Daoy (cell line): ENCODE measurements at places on chromosomes 3 and 15. TPM values are rescaled to one million over a fixed set of nuclear protein-coding genes. Genes with fewer than 3 reads are reported as not detected.

Gene SPATA12
- total RNA-seq = 0.34 TPM in 1 of 2 replicates, not detected in the other

Gene TRANK1
- total RNA-seq = 0.86 and 13.4 TPM in 2 replicates

Gene CPNE9
- total RNA-seq = not detected in 2 replicates

Gene HGD
- not detected in 2 replicates for total RNA-seq

Gene BOC
- total RNA-seq = 4.4 and 5.0 TPM in 2 replicates

Gene GRAMD2A
- total RNA-seq = 0.77 TPM in 1 of 2 replicates, not detected in the other

Gene TMCO5A
- total RNA-seq = not detected in 2 replicates

GRCh38 chr15:96914081-96914480 is 583.6 kb downstream of the NR2F2 start:
- DNase-seq = no peak

- DNase-seq = no peak
Measured at GRCh38 chr3:171155122-171155700, 128.7 kb upstream of the SLC2A2 start.

- no peak for DNase-seq
Measured at GRCh38 chr3:148532326-148532725, 165.4 kb upstream of the AGTR1 start.

- peak; percentile 55 for DNase-seq
Measured at GRCh38 chr3:192054881-192055280, 593.9 kb downstream of the PYDC2 start.

DNA sequence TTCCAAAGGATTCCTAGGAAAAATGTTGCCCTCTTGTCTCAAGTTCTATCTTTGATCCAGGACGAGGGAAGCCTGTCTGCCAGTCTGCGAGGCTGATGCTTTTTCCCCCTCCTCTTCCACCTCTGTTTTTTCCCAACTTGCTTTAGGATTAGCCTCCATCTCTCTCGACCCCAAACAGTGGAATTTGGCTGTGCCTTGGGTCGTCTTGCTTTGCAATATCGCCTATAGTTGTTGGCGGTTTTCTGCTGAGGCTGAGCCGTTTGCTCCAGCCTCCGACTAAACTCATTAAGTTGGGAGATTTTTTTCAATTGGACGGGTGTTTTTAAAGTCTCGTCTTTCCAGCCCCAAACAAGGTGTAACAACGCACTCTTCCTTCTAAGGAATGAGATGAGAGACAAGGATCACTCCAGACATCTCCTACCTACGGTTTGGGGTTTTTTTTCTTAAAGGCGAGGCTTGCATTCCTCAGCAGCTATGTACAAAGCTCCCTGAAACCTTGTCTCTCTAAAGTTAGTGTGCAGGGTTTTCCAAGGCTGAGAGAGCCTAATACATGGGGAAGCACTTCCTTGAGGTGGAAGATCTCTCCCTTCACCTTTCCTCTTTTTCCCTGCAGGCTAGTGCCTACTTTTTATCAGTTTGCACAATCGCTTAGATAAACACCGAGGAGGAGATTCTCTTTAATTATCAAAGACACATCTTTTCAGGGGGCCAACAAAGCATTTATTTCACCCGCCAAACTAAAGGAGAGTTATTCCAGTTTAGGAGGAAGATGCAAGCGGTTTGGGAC is 4.8 kb upstream of the NR2F2 start:
- DNase-seq = peak; percentile 50

GRCh38 chr15:57109005-57109404 is 190.6 kb downstream of the TCF12 start:
- no peak for DNase-seq

DNA sequence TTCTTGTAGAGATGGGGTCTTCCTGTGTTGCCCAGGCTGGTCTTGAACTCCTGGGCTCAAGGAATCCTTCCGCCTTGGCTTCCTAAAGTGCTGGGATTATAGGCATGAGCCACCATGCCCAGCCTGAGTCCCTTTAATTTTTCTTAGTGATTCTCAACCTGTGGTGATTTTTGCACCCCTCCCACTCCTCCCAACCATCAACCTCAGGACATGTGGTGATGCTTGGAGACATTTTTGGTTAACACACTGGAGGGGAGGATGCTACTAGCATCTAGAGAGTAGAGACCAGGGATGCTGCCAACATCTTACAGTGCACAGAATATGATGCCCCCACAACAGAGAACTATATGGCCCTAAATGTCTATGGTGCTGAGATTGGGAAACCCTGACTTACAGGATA is 83.0 kb upstream of the LMOD3 start:
- no peak for DNase-seq

GRCh38 chr15:52559575-52559974 is 9.3 kb downstream of the ARPP19 start:
- DNase-seq = peak; percentile 41

DNA sequence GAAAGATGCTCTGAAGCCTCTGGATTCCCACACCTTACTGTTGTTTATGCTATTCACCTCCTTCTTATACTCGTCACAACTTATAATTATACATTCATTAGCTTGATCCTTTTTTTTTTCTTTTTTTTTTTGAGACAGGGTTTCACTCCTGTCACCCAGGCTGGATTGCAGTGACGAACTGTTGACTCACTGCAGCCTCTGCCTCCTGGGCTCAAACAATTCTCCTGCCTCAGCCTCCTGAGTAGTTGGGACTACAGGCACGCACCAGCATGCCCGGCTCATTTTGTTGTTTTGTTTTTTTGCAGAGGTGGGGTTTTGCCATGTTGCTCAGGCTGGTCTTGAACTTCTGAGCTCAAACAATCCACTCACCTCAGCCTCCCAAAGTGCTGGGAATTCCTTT is 143.6 kb downstream of the PLCL2 start:
- DNase-seq = no peak

GRCh38 chr3:105771392-105771791 is 97.4 kb downstream of the CBLB start:
- DNase-seq = no peak

GRCh38 chr15:71278989-71279756 is 163.9 kb downstream of the THSD4 start:
- peak; percentile 94 for DNase-seq

DNA sequence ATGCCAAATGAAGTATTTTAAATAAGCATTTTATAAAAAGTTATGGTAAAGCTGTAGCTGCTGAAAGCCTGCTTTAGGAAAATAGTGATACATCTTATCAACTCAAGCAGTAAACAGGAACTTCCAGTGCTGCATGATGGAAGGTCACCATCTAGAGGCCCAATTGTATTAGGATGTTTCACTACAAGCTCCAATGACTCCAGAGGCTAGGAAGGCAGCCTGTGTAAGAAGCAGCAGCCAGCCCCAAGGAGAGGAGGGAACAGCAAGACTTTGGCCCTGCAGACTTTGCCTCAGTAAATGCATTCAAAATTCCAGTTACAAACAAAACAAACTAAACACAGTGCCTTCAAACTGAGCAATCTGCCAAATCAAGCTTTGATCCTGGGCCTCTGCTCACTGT is 32.1 kb downstream of the ILDR1 start:
- DNase-seq = no peak

DNA sequence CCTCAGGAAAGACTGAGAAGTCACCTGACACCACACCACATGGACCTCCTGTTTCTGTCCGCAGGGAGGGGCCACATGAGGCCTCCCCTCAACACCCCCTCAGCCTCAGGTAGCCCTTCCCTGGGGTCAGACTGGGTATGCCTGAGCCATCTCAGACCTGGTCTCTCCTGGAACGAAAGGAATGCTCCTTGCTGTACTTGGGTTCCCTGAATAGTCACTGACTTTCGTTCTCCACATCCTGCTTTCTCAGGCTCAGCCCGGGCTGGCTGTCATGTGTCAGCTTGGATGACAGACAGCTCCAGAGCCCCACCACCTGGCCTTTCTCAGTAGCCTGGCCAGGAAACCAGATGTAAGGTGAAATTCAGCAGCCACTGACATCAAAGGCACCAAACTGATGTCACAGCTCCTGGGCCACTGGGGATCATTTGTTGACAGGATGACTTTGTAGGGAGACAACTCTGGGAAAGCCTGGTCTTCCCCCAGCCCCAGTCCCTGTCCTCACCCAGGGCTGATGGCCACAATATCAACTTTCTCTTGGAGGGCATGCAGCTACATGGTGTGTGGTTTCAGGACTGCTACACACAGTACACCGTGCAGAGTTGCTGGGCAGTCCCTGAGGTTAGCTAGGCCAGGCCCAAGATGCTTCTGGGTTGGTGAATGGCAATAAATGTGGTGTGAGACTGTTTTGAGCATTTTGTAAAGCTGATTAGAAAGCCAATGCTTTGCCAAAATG is 141.4 kb upstream of the MRPS22 start:
- DNase-seq = peak; percentile 33

DNA sequence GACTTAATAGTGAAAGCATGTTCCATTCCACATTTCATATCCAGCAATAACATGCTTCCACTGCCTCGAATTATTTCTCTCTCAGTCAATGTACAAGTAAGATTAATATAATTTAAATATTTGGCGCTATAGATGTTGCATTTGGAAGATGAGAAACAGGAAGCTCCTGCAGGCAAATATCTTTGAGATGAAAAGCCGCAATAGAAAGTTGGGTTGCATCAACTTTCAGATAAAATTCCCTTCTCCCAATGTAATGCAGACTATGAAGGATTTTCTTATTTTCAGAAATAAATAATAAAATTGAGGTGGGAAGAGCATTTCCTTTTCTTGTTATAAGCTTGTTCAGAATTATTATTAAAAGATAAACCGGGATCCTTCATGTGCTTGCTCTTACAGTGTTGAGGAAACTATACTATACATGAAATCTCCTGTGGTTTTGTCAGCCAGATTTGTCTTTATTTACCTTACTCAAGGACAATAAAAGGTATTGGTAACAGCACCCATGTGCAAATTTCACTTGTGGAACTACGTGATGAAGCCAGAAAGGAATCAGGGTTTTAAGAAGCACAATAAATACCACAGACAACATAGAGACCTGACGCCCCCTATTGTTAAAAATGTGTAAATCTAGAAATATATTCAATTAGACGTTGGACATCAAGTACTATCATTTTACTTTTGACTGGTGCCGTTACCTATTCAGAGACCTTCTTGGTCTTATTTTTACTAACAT is 307.0 kb downstream of the ARPP21 start:
- no peak for DNase-seq

GRCh38 chr3:99071096-99071495 is 169.6 kb upstream of the DCBLD2 start:
- DNase-seq = peak; percentile 7

DNA sequence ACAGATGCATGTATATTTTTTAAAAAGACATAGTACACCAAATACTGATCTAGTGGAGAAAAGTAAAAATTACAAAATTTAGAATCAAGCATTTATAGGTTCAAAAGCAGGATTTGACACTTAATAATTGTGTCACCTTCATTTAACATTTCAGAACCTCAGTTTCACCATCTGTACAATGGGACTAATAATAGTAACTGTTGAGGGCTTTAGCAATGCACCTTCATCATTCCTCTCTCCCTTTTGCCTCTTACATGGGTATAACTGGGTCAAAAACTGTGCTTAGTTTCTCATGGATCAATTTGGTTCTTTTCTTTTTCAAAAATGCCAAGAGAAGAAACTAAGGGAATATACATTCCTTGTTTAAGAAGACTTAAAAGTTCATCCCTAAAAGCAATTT is 5.5 kb upstream of the TMEM212 start:
- no peak for DNase-seq

DNA sequence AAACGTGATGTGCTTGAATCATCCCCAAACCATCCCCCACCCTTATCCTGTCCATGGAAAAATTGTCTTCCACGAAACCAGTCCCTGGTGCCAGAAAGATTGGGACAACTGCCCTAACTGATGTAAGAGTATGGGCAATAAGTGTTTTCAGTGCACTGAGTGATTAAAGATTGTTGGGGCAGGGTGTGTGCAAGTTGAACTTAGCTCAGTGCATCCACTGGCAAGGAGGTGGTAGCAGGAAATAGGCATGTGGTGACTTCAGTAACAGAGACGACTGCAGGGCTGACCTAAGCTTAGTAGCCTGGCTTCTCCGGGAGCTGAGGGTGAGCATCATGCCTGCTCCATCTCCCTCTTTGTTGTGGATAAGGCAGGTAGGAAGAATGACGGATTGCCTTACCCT is 27.5 kb downstream of the PAQR9 start:
- no peak for DNase-seq

DNA sequence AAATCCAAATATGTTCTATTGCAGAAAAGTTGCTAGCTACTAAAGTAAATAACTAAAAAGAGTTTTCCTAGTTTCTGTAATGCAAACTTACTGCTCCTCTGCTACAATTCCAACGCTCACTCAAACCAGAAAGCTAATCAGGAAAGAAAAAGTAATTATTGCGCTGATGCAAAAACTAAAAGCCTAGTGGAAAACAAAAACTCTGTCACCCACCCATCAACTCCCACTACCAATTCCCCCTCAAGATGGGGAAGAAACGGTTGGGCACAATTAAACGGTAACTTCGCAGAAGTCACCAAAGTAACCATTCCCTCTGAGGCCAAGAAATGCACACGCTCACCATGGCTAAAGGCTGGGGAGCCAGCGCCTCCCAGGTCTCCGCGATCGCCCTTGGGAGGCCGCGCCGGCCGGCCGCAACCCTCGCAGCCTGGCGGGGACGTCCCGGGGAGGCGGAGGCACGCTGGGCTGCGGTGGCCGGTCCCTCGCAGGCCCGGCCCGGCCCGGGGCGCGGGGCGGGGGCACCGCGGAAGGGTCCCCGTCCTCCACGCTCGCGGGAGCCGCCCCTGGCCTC is 684 bp downstream of the SLTM start:
- no peak for DNase-seq

DNA sequence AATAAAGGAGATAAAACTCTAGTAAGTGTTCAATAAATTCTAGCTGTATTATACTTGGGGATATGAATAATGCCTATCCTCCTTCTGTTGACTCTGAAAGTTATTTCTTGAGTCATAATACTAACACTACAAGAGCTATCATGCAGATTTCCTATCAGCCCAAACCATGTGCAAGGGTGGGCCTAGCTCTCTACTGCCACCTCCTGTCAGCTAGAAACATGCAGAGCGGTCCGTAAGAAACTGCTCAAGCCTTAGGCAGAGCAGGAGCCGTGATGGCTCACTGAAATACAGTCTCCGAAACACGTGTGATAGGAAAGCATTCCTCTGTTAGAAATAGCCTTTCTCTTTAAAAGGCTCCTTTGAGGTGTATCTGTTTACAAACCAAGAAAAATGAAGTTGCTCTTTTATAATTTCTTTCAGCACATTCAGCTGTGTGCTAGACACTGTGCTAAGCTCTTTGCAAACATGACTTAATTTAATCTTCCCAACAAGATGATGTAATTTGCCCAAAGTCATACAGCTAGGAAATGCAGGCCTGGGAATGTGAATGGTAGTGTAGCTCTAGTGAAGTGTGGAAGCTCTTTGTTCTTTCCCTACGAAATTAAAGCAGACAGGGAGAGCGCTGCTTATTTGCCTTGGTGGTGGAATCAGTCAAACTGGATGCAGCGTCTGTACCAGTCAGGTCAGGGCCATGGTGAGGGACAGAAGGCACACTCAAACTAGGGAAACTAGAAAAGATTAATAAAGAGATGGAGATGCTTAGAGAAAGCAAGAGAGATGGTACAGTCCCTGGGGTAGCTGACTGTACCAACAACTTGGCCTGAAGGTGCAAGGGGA is 43.1 kb downstream of the MTHFS start:
- peak; percentile 84 for DNase-seq

- no peak for DNase-seq
Measured at GRCh38 chr3:160126761-160127160, 98.5 kb upstream of the C3orf80 start.

DNA sequence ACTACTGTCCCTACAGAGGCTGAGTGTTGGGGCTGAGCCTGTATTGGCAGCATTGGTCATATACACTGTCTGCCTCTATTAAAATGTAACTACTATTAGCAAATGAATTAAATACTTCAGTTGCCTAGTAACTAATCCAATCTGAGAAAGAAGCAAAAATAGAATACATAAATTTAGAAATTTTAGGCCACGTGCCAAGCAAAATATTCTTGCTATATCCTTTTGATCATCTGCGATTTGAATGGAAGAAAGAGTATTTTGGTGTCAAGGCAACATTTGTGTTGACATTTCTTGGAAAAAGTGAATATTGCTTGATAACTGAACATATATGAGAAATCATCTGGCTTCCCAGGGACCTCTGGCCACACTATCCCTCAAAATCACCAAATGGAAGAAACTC is 148.2 kb upstream of the TOPAZ1 start:
- DNase-seq = no peak
